ENCODE measurements at places on chromosomes 3 and 15.

DNA sequence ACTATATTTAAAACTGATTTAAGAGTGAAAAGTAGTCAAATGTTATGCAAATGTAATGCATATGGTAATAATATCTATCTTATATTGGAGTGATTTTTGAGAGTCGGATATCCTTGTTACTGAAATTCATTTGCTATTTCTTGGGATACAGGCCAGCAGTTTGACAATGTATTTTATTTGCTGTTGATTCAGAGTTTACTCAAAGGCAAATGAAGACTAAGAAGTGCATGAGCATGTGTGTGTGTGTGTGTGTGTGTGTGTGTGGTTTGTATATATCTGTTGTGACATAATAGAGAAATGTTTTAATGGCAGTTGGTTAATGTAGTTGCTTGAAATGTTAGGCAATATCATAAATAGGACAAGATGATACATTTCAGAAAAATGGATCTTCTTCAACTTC lies 39.0 kb downstream of the UNC13C start:
- no peak for DNase-seq

GRCh38 chr15:82858932-82859331 lies 49.5 kb downstream of the WHAMM start:
- no peak for DNase-seq

DNA sequence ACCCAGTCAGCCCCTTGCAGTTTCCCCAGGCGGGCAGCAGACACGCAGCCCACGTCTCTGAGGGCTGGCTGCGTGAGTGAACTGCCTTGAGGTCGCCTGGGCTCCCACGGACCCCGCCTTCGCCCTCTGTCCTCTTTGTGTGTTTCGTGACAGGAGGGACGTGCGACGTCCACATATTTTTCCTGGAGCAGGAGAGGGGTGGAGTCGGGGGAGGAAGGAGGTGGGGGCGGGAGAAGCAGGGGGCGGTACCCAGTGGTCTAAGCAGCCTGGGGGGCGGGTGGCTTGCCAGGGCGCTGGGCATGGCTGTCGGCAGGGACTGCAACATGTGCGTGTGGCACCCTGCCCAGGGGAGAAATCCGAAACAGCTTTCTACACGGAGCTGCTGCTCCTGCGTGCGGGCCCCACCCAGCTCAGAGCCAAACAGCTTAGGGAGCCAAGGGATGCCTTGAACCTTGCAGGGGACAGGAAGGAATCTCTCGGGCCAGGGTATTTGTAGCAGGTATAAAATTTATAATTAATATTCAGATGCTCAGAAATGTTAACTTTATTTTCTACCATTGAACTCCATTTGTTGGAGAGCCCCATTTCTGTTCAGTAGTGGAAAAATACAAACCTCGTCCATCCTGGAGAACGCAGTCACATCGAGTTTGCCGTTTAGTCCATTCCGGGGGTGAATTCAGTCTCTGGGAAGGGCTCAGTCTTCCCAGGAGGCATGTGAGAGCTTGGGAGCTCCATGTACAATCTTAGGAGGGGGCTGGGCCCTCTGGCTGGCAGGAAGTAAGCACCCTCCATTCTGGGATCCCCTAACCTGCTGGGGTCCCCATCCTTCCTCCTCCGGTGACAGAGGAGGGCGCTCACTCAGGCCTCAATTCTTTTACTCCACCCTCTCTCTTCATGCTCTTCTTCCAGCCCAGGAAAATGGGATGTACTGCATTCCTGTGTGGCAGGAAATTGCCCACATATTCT lies 79.1 kb upstream of the MEF2A start:
- DNase-seq: peak; percentile 94

GRCh38 chr3:172125053-172125452 lies 85.7 kb downstream of the FNDC3B start:
- DNase-seq: no peak

DNA sequence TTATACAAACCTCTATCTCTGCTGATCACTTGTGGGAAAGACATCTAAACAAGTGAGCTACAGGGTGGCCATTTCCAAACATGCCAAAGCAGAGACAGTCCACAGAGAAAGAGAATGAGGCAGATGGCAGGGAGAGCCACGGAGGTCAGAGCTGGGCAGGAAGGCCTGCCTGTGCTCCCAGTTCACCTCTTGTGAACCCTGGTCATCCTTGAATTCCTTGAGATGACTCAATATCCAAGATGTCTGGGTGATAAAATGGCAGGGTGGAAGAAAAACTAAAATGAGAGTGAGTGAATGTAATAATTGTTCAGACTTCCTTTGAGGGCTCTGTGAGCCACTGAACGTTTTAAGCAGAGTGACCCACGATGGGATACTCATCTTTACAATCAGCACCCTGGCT lies 104.8 kb downstream of the PLCH1 start:
- DNase-seq: no peak

DNA sequence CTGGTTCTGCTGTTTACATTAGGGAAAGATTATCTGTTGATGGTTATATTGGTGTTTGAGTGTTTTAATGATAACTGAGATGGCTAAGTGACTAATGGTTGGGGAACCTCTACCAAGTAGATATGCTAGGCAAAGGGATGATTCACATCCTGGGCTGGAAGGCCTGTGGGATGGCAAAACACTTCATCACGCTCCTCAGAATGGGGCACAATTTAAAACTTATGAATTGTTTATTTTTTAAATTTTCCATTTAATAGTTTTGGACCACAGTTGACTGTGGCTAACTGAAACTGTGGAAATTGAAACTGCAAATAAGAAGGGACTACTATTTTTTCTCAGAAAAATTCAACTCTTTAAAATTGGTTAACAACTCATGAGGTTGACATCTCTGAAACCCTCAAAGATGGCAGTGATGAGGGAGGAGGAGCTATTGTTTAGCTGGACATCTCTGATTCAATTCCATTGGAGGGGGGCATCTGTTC lies 100.5 kb upstream of the ZBED2 start:
- peak; percentile 64 for DNase-seq

DNA sequence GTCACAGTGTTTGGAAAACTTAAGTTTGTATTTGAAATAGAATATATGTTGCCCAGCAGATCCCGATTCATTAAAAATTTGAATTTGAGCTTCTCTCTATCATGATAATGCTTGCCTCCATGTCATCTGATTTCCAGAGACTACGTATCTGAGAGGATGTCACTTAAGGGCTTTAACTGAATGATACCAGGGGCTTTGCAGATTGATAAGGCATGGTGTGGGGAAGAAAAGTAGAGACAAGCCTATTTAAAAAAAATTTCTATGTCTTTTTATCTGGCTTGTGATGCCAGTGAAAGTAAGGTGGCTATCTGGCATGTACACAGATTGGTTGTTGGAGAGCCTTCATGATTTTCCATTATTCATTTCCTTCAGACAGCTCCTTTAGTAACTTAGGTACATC lies 72.7 kb downstream of the UBE2E2 start:
- no peak for DNase-seq

DNA sequence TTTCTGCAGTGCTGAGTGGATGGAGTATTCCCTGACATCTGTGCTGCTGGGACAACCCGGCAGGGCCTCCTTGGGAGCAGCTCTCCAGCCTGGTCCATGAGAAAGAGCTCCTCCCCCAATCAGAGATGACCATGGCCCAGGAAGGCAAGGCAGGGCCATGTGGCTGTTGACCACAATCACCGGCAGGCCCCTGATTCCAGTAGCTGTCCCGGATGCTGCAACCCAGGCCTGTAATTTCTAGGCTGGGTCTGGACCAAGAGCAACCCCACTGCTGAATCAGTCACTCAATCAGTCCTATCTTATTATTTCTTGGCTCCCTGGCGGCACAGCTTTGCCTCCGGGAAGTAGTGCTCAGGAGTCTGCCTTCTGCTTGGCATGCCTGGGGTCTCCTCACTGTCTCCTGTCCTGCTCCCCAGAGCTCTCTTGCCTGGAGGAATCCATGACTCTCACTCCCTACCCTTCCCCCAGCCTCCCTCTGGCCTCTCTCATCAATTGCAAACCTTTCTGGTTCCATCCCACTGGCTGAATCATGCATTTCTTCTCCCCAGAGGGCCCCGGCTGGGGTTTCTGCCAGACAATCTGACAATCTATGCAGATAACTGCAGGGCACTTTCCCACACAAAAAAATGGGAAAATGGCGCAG lies 32.6 kb upstream of the ITGA11 start:
- peak; percentile 70 for DNase-seq

DNA sequence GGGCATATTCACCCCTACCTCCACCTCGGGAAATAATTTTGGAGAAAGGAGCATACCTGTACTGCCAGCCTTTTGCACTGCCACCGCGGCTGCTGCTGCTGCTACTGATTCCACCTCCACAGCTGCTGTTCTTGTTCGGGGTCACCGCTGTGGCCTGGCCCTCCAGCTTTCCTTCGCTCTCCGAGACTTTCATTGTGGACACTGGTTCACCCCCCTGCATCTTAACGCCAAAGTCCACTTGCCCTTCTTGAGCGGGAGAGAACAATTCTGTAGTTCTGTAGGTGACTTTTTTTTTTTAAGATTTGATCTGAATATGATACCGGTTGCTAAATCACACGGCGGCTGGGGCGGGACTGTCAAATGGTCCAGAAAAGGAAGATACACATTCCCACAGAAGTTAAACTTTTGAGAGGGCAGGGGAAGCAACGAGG lies 701 bp downstream of the OSBPL11 start:
- DNase-seq: no peak

DNA sequence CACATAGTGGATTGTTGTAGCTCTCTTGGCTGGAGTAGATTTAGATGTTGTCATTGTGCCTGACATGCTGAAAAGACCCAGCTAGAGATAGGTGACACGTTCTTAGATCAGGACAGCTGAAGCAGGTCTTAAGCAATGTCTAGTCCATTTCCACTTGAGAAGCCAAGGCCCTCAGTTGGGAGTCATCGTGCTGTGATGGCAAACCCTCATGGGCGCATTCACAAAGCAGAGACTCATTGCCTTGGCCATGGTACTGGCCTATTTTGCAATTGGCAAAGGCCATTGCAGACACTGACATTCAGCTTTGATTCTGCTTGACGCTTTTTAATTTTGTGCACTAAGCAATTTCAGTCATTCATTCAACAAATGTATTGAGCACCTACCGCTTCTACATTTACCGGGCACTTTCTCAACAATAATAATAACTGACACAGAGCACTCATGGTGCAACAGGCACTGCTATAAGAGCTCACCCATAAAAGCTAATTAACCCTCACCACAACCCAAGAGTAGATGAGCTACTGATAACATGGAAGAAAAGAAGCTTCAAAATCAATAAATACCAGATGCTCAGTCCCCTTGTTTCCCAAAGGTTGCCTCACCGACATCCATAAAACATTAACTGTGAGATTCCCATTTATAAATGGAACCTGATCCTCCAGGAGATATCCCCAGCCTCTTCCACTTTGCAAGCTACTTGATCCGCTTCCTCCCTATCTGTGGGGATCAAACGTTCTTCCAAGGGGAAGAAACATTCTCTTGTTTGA lies 200.1 kb downstream of the TLE3 start:
- DNase-seq: no peak

DNA sequence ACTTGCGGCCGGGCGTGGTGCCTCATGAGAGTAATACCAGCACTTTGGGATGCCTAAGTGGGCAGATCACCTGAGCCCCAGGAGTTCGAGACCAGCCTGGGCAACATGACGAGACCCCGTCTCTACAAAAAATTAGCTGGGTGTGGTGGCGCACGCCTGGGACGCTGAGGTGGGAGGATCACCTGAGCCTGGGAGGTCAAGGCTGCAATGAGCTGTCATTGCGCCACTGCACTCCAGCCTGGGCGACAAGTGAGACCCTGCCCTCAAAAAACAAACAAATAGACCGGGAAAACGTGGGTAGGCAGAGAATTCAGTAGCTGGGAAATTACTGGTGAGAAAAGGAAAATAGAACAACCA lies 667 bp downstream of the UMPS start:
- DNase-seq: no peak

DNA sequence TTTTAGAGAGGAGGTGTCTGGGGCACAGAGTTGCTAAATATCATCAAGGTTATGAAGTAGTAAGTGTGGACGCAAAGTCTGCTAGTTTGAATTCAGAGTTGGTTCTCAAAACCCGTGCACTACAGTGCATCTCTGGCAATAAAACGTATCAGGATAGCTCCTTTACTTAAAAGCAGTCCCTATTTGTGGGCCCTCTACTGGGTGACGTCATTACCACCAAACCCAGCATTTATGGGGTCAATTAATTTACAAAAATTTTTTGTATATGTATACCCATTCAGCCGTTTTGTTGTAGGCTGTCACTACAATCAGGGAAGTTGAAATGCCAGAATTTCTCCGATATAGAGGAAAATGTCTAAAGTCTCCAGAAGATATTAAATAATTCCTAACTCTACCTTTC lies 8.8 kb downstream of the OR4F15 start:
- DNase-seq: no peak

DNA sequence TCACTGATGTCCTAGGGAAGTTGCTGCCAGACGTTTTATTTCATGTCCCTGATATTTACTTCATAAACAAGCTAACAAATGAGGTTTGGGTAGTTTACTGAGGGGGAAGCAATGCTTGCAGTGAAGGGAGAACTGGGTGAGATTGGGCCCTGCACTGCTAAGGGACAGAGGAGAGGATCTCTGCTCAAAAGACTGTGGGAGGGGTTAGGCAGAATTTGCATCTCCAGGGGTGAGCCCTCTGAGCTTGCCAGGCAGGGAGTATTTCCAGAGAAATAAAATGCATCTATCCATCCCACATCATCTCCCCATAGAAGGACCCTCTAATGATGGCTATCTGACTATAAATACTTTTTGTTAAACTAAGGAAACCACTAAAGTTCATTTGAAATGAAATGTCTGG lies 215.6 kb downstream of the CBLB start:
- no peak for DNase-seq

- no peak for DNase-seq
Observed at GRCh38 chr15:78651007-78651406, 10.0 kb upstream of the CHRNB4 start.

DNA sequence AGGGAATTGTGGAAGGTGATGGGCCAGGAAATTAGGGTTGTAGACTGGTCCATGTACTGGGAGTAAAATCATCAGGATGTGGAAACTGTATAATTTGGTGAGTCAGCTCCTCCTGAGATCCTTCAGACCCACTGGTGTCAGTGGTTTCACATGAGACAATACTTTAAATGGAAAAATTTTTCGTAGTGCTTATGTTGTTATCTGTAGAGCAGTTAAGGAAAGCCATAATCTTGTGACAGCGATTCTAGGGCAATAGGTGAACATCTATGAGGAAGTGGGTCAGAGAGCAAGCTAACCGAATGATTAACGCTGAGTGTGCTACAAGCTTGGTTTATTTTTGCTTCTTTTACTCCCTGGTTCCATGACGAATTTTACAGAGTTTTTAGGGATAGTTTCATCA lies 200.6 kb downstream of the CADM2 start:
- DNase-seq: no peak

GRCh38 chr3:158539414-158540014 lies 31.5 kb upstream of the MLF1 start:
- peak; percentile 29 for DNase-seq
